Fibroblast of the aortic adventitia (primary cell): ENCODE measurements at places on chromosomes 16 and 17.
A peak's percentile ranks its signal among the peaks of the same experiment; 100 is the strongest.

DNA sequence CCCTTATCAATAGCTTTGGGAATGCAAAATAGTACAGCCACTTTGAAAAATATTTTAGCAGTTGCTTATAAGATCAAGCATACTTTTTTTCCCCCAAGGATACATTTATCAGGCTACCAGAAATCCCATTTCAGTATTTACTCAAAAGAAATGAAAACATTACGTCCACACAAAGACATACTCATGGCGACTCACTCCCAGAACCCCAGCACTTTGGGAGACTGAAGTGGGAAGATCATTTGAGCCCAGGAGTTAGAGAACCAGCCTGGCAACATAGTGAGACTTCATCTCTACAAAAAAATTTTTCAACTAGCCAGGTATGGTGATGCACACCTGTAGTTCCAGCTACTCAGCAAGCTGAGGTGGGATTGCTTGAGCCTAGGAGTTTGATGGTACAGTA lies 5.9 kb downstream of the SKA2 start:
- DNase-seq, result no peak

DNA sequence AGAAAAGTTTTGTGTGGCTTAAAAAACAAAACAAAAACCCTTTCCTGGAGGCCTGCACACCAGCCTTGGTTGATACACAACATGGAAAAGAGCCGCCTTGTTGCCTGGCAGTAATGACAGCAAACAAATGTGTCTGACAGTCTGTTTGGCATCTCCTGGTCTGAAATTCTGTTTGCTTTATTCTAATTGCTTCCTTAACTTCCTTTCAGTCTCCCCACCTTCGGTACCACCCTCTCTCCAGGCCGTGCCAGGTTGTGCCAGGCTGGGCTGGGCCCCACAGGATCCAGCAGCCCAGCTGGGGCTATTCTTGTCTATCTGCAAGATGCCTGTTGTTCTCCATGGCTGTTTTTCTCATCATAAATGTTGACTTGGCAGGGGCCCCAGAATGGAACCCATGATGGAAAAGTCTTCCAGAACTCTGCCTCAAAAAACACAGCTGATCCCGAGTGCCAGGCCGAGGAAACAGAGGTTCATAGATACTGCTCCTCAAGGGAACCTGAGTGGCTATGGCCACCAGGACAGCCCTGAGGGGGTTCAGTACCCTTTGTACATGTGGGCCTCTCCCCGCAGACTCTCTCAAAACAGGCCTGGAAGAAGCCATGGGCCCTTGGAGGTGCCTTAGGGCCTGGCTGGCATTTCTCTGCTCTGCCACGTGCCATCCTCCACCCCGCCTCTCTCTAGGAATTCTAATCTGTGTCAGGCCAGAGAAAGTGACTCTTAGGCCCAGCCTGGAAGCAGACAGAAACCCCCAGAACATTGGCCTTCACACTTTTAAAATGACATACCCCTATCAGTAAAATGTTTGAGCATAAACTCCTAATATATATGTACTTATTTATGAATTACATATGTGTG lies 50.5 kb downstream of the YPEL2 start:
- peak; percentile 25 for DNase-seq

- DNase-seq, result no peak
These were observed 14.9 kb upstream of the DHRS11 start for GRCh38 chr17:36576793-36577192.

GRCh38 chr16:30644334-30644830 lies 6.4 kb upstream of the PRR14 start:
- no peak for DNase-seq

DNA sequence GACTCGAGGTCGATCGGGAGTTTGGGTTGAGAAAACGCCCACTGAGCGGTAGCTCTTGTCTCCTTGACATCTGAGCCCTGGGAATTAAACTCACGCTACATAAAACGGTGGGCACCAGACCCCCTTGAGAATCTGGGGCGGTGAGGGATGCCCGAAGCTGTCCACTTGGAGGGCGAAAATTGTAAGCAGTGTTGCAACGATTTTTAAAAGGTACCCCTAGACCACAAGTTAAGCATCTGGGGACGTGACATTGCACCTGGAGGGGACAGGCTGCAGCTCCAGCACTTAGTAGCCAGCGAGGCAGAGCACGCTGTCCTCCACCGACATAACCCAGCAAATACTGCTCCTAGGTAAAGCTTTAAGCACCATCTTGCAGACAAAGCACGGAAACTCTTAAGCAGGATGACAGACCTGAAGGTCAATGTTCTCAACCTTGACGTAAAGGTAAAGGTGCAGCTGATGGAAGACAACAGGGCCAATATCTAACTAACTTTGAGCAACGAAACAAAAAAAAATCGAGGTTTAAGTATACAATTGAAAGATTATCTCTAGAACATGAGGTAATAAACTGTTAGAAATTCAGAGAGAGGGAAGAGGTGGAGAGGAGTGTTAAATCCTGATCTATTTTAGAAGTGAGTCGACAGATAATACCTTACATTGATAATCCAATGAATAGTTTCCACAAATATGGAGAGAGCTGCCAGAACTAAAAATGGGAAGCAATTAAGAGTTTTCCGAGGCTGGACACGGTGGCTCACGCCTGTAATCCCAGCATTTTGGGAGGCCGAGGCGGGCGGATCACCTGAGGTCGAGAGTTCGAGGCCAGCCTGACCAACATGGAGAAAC lies 921 bp upstream of the CDR2 start:
- DNase-seq, result no peak

- no peak for DNase-seq
These were observed 572 bp downstream of the KSR1 start for GRCh38 chr17:27456681-27457359.

DNA sequence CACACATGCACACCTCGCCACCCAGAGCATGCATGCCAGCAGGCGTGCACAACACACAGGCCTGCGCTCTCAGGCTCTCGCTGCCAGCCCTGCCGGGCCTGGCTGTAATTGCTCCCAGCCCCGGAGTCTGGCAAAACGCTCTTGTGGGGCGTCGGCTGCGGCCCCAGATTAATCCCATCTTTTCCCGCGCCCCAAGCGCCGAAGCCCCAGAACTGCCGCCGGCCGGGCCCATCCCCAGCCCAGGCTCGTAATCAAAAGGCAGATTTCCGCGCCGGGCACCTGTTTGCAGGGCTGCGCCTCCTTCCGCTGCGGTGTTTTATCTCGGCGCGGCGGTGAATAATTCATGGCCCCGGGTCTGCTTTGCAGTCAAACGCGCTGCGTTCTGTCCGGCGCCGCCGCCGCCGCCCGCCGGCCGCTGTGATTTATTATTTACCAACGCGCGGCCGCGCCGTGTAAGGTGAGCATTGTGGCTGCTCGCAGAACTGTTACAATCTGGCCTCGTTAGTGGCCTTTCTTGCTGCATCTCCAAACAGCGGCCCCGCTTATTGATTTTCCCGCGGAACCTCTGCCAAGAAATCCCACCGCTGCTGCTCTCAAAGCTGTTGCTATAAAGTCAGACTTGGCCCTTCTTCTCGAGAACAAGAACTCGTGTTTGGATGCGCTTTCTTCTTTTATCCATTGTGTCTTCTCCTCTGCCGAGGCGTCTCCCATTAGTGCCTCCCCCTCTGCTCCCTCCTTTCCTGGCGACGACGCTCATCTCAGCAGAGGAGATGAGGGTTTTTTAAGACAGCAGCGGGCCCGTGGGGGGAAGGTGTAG lies 126.1 kb downstream of the IRX5 start:
- no peak for DNase-seq

DNA sequence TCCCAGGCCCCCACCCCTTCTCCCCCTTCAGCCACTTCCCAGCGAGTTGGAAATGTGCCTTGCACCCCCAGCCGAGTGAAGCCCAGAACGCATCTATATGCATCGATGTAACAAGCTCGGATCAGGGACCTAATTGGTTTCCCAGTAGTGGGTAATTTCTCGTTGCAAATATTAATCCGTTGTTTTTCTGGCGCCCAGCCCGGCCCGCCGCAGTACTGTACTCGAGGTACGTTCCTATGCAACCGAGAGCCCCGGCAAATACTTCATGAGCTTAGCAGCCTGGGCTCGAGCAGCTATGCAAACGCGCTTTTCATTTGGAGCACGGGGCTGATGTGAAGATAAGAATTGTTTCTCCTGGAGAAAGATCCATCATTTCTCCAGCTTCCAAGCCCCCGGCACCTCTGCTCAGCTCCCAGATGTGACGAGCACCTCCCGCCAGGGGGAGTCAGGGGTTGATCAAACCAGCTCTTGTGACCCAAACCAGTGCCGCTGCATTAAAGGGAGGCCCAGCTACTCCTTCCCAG lies 229.8 kb downstream of the KATNIP start:
- DNase-seq, result peak; percentile 60

DNA sequence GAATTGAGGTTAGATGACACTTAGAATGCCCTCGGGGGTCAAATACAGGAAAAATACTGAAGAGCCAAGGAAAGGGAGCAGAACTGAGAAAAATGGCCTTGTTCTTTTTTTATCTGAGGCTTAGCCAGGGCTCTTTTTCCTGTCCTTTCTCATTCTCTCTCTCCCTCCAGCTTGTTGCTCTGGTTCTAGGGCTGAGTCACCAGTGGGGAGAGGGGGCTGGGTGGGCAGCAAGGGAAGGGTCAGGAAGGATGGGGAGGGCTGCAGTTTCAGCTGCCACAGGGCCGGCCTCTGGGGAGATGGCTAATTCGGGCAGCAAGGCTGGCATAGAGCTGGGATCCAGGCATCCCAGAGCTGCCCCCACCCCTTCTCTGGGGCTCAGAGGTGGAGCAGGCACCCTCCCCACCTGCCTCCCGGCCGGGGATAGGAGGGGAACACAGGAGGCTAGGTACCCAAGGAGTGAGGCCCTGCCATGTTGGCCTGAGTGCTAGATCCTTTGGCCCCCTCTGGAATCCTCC lies 3.9 kb downstream of the ITGA3 start:
- DNase-seq, result no peak

- peak; percentile 80 for DNase-seq
These were observed at the start of gene ZNF205 for GRCh38 chr16:3112058-3112880. Gene ZNF205 (plus strand): TSS chr16:3112586. CDS start chr16:3113431, 845 bp downstream.

GRCh38 chr17:63247706-63248105 lies 198.4 kb downstream of the CYB561 start:
- no peak for DNase-seq

- DNase-seq, result no peak
These were observed 8.6 kb downstream of the WDR45B start for GRCh38 chr17:82639628-82640027.

DNA sequence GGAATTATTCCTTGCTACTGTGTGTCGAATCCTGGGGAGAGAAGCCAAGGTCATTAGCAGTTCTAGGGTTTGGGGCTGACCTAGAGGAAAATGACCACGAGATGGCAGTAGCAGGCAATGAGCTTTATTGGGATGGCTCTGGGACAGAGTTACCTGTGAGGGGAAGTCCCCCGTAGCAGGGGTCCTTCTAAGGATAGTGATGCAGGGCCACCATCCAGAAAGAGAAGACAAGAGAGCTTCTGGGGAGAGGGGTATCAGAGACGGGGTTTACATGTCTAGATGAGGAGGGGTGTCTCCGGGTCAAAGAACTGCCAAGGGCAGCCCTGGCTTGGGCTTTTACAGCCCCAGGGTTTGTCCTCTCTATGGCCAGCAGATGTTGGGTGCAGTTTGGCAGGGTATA lies 6.4 kb upstream of the GGT6 start:
- peak; percentile 52 for DNase-seq

DNA sequence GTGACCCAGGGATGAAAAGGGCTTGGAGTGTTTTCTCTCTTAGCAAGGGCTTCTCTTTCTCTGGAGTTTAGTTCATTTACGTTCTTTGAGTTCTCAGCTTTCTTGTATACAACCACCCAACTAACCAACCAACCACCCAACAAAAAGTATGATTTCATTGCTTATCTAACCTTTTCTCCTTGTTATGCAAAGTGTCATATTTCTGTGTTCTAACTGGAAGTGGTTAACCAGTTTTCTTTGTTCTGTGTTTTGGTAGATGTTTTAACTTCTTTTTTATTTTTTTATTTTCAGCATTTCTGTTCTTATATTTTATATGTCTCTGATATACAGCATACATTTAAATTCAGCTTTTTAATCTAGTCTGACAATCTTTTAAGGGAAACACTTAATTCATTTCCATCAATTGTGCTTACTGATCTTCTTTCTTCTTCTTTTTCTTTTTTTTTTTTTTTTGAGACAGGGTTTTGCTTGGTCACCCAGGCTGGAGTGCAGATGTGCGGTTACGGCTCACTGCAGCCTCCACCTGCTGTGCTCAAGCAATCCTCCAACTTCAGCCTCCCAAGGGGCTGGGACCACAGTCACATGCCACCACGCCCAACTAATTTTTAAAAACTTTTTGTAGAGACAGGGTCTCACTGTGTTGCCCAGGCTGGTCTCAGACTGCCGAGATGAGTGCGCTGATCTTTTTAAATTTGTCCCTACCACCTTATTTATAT lies 29.6 kb downstream of the NLK start:
- no peak for DNase-seq

- DNase-seq, result no peak
These were observed 26.8 kb downstream of the BRIP1 start for GRCh38 chr17:61836266-61837174.

GRCh38 chr16:80969114-80969484 lies 37.6 kb downstream of the CMC2 start:
- DNase-seq, result no peak

DNA sequence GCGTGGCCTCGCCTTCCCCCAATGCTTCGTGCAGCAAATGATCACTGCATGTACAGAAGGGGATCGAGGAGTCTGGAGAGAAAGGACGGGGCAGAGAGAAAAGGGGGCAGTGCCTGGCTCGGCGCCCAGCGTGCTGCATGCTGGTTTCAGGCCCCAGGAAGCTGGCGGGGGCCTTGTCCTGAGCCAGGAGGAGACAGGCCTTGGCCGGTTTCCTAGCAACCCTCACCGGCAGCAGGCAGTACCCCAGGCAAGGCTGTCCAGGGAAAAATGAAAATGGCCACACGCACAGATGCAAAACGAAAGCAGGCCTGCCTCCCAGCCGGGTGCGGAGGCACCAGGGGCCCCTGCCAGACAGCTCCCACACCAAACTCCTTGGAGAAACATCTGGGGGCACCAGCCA lies 126.3 kb downstream of the ZFHX3 start:
- DNase-seq, result peak; percentile 36

GRCh38 chr16:316741-317464 lies 33.9 kb downstream of the PDIA2 start:
- DNase-seq, result no peak
